Testis (tissue), 5 donors: ENCODE measurements at places on chromosomes 1 and 21.
A peak's percentile ranks its signal among the peaks of the same experiment; 100 is the strongest.

DNA sequence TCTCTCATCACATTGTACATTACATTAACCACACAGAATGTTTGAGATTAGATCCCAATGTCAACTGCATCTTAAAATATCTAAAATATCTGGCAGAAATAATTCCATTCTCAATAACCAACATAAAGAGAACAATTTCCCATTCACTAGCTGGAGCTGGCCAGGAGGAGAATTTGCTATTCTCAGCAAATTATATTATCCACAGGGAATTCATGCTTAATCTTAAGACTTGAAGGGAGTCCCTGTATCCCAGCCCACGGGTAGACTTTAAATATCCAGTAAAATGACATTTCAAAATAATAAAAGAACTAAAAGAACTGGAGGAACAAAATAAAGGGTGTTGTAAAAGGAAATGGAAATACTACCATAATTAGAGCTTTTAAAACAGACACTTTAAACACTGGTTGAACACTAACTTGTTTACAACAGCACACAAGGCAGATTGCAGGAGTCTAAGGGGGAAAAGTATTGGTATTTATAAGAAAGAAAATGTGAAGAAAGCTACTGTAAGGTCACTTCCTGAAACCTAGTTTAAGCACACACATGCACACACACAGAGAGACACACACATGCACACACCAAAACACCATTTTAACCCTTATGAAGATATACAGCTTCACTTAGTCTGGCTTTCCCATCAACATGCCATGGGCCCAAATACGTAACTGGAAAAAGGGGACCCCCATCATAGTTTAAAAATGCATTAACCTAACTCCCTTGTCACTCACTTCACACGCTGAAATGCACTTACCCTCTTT, 107.0 kb downstream of the PTPN14 start:
- DNase-seq: no peak

DNA sequence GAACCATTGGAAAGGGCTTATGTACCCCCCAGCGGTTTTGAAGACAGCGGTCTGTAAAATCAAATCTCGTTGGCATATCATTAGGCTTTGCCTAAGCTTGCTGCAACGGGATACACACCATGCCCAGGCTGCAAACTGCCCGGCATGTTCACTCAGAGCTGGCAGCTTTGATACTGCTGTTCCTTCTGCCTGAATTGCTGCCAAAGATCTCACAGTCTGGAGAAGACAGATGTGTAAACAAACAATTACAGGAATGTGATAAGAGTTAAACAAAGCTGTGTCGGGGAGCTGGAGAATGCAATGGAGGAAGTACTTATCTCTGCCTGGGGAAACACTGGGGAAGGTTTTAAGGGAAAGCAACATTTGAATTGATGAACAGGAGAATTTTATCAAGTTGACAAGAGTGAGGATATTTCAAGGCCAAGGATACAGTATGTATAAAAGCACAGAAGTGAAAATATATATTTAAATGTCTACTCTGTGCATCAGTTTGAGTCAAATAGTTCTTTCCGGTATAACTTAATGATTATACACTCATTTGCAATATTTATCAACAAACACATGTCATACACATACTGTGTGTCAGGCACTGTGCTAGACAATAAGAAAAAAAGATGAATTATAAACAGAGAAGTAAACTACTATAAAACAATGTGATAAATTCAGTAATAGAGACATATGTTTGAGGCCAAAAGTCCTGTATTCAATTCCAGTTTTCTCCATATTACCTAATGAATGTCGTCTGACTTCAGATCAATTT, 29.9 kb downstream of the CHML start:
- peak; percentile 40 for DNase-seq

DNA sequence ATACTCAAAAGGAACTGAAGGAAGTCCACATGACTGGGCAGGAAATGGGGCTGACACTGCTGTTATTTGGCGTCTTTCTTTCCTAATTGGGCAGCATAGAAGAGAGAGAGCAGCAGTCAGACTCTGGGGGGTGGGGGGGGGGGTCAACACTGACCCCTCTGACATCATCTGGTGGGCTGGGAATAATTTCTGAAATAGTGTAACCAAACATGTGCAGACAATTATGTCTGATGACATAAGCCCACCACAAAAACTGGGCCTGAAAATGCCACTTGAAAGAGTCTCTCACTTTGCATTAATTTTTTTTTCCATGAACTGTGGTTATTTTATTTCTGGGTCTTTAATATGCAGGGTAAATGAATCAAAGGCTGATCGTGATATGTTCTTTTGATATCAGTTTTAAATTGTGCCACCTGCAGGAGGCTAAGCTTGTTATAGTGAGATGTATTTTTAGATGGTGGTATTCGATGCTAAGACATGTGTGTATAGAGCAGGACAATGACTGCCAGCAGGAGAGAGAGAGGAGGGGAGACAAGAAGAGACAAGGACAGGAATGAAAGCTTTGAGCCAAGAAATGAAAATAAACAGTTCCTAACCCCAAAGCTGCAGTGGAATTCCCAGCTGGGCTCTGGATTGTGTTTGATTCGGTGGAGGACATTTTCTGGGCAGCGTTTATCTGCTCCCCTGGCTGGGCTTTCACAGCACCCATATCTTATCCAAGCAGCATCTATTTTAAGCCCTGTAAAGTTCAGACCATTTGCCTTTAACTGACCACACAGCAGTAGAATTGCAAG, 264.7 kb downstream of the PBX1 start:
- DNase-seq: no peak

DNA sequence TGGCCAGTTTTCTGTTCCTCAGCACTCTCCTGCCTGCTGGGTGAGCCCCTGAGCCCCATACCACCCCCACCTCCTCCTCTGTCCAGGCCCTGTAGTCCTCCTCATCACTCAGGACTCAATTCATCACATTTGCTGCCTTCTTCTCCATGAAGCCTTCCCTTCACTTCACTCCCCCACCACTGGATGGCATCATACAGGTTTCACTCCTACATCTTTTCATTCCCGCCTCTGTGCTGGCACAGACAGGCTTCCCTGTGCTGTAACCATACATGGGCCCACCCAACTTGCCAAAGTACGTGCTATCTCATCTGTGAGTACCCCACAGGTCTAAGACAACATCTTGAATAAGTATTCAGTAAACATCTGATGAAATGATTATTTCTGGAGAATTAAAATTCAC, 56.9 kb downstream of the SLC45A1 start:
- DNase-seq: peak; percentile 16

DNA sequence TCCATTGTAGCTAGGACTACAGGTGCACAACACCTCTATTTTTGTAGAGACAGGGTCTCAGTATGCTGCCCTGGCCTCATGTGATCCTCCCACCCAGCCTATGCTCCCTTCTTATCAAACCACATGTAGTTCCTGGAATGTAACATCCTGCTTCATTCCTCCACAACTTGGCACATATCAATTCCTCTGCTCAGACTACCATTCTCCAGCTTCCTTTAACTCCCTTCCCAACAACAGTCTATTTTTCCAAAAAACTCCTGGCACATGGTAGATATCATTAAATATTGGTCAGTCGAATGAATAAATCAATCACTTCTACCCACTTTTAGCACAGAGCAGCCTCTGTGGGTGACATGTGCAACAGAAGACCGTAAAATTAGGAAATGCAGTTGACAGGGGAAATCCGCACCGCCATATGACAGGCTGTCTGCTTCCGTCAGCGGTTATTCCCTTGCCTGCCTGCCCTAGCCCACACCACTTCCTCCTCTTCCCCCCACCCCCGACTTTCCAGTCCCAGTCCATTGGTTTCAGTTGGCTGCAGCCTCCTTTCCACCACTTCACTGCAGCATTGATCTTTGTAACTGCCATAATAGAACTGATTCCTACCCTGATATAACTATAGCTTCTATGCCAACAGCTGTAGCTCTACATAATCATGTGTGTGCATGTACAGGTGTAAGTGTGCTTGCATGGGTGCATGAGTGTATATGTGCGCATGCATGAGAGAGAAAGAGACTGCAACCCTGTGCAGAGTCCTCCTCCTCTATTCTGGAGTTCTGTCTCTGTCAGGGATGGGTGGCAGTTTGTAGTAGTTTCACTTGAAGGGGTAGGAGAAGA, 6.8 kb upstream of the AKR1A1 start:
- peak; percentile 43 for DNase-seq

GRCh38 chr1:22132517-22133235, 10.2 kb downstream of the WNT4 start:
- no peak for DNase-seq

DNA sequence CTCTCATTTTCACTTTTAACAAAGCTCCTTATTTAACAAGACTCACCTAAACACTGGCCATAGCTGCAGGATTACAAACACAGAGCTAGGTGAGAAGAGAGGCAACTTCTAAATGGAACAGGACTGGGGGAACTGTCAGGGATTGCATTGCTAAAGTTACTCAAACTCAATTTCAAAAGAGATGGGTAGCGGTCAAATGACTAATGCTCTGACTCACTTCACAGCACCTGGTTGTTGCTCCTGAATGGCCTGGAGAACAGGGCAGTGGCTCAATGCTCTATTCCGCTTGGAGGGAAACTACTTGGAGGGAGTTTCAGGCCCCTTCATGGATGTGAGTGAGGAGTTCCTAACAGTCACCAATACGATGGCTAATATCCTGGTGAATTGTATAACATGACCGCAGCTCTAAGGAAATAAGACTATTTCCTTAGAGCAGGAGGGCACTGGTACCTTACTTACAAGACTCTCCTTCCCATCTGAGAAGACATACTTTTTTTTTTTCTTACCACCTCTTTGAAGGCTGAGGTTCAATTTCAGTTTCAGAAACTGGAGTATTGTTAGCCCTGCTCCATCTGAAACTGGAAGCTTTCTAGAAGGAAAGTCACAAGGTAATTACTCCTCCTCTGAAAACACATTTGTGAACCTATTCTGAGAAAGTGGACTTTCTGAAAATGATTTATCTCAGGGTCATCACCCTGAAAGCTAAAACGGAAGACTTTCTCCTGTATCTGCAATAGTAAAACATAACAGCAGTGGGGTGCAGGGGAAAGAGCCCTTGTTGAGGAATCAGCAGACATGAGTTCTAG, 9.5 kb downstream of the DPT start:
- DNase-seq: no peak

DNA sequence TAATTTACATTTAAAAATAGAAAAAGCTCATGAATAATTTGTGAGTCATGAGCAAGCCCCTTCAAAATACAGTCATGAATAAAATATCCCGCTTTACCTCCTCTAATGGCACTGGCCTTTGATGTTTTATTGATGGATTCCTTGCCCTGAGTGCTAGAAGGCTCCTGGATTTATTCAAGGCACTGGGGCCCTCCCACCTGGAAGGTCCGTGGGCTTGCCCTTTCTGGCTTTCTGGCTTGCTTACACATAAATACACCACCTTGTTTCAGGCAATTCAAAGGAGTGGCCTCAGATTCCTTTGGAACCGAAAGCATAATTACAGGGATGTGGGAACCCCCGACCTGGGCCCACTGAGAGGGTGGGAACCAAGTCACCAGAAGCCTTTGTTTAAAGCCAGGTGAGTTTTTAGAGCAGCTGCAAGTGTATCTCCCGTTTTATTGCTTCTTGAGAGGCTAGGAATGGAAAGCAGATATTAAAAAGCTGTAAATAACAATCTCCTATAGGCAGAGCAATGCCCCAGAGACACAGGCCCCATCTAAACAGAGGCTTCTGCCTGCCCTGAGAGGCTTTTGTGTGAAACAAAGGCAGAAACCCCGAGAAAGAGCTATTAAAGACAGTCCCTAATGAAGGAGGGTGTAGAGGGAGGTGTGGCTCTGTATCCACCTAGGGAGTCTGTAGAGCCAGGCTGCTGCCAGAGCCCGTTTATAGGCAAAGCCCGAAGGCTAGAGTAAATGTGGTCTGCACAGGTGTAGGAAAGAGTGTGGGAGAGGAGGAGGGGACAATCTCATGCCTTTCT, 126.4 kb downstream of the FAM78B start:
- no peak for DNase-seq

DNA sequence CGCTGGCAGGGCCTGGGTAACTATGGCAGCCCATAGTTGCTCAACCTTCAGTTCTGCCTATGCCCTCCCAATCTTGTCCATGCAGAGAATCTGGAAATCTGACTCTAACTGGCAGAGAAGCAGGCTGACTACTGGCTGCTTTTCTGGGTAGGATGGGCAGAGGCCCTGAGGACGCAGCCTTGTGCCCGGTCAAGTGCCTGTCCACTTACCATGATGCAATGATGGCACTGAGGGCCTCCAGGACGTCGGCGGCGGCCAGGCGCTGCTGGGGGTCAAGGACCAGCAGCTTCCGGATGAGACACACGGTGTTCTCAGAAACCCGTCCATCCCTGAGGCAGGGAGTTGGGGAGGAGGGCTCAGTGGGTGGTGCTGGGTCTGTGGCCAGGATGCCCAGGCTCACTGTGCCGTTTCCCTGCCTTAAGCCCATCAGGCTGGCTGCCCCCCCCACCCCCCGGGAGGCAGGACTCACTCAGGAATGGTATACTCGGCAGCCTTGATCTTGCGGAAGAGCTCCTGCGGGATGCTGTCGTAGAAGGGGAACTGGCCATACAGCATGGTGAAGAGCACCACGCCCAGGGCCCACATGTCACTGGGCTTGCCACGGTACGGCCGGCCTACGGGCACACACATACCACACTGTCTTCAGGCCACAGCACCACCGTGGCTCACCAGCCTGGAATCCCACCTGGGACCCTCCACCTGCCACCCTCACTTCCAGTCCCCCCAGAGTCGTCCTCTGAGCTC, 20.4 kb upstream of the EVA1B start:
- DNase-seq: no peak

DNA sequence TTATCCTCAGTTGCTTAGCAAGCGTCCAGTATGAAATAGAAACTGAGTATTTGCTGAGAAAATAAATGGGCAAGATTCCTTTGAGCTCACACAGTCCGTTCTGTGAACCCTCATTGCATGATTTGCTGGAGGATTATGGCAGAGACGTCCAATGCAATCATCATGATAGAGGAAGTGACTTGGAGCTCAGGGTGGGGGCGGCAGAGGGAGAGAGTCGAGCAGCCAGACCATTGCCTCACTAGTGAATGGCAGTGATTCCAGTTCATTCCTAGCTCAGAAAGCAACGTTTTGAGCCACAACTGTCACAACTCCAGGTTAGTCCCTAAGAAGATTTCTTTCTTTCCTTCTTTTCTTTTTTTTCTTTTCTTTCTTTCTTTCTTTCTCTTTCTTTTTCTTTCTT, 27.5 kb upstream of the COL9A2 start:
- DNase-seq: peak; percentile 41

DNA sequence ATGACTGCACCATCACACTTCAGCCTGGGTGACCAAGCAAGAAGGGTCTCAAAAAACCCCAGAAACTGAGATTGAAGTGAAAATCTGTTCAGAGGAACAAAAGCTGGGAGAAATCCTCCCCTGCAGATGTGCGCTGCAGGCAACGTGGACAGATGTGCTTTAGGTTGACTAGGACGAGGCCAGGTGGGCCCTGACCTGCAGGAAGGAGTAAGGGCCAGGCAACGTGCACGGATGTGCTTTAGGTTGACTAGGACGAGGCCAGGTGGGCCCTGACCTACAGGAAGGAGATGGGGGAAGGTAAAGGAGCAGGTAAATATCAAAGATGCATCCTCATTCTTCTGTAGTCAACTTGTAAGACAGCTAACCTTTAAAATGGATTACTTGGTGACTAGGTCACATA, 2.5 kb upstream of the KRTAP12-1 start:
- no peak for DNase-seq
